Left lobe of liver (tissue), 2 donors: ENCODE measurements at places on chromosomes 12 and 14.

- DNase-seq: no peak
Measured at GRCh38 chr12:46370380-46370734, 2.2 kb downstream of the SLC38A2 start.

DNA sequence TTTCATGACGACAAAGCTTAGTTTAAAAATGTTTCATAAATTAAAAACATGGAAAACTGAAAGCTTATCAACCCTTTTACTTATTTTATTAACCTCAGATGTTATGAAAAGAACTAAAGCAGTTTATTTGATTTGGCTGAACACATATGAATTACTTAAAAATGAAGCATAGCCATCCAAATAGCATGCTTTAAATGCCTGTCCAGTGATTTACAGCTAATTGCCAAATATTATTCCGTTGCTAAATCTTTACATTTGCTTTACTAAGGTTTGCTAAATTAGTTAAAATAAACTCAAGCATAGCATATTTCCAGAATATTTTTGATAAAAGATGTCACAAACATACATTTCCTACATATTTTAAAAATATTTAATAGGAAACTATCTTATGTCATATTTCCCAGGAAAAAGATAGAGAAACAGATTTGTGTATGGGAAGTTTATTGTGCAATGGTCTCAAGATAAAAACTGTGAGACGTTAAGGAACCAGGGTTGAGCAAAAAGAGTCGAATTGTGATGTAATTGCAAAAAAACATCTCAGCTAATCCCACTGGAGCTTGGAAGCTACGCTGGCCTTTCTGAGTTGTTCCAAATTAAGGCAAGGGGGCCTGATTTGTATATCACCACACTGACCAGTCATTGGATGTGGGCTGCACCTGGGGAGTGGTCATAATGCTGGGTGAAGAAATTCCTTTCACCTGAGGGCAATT lies 25.8 kb downstream of the GPR135 start:
- DNase-seq: no peak

DNA sequence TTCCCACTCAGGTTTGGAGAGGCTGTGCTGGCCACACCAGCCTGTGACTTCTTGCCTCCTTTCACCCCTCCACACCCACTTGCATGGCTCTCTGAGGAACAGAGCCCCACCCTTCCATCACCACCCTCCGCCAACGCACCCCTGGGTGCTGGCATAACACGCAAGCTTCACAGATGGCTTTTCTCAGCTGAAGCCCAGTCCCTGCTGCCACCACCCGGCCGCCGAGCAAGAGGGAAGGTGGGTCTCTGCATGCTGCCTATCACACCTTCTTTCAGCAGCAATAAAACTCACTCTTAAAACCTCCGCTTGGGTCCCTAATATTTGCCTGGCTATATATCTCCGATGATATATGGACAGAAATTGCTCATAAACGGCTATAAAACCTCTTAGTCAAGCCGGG lies 41.6 kb downstream of the SMUG1 start:
- DNase-seq: no peak

GRCh38 chr12:65464930-65465329 lies 186.4 kb downstream of the MSRB3 start:
- no peak for DNase-seq

DNA sequence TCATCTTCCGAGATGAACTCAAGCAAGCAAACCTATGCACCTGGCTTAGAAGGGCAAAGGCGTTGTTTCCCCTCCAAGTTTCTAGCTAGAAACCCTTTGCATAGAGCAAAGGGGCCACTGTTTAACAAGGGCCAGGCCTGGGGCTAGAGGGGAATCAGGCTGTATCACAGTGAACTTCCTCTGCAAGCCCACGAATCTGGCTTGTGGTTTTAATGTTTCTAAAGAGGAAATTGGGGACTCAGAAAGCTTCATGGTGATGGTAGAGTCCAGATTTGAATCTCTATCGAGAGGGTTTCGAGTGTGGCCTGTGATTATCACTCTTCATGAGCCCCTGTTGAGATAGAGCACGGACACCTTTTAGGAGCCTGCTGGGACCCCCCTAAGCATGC lies 189.9 kb downstream of the VRK1 start:
- DNase-seq: no peak

DNA sequence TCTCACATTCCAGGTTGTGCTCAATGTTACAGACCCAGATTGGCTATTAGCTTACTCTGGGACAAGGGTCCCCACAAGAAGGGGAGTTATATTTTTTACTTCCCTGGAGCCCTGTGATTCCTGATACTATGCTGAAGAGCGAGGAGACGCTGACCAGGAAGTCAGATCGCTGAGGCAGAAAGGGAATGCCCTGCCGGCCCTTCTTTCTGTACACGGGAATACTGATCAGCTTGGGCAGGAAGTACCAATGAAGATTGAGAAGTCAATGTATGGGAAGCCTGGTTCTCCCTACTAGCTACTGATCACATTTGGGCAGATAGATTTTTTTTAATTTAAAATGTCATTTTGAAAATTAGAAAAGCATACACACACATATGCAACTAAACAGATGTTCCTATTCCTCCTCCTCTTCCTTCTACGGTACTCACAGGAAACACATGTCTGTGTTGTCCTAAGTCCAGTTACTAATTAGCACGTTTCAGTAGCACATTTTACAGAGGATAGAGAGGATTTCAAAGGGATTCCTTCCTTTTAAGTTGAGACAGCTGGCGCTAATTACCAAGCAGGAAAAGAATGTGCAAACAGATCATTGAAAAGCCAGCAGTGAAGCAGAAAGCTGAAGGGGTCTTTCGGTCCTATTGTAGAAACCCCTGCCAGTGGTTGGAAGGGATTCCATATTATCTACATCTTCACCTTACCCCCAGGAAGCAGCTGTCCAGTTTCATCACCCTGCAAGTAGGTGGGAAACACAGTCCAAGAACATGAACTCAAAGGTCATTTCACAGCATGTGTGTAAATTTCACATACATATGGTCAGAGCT lies 292.4 kb downstream of the DUSP6 start:
- DNase-seq: no peak

DNA sequence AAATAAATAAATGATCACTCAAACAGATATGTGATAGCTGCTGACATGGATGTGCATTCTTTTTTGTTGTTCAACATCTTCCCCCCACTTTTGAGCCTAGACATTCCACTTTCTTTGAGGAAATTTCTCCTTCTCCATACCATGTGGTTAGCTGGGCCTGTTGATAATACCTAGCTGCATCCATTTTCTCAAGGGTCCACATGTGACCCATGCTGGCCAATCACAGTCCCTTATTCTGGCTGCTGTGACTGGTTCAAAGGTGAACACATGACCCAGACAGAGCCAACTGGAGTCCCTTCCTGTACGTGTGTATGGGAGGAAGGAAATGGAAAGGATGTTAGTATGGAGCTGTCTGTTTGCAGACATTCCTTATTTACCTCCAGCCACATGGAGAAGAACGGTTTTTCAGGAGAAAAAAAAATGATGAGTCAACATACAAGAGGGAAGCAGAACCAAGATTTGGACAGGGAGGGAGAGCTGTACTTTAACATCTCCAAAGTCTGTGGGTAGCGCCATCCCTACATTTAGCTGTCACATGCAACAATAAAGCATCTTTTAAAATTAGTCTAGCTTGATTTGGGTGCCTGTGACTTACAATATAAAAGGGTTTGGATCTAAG lies 391.7 kb upstream of the TBX3 start:
- no peak for DNase-seq

- DNase-seq: no peak
Measured at GRCh38 chr12:11771895-11772502, 122.5 kb downstream of the ETV6 start.

DNA sequence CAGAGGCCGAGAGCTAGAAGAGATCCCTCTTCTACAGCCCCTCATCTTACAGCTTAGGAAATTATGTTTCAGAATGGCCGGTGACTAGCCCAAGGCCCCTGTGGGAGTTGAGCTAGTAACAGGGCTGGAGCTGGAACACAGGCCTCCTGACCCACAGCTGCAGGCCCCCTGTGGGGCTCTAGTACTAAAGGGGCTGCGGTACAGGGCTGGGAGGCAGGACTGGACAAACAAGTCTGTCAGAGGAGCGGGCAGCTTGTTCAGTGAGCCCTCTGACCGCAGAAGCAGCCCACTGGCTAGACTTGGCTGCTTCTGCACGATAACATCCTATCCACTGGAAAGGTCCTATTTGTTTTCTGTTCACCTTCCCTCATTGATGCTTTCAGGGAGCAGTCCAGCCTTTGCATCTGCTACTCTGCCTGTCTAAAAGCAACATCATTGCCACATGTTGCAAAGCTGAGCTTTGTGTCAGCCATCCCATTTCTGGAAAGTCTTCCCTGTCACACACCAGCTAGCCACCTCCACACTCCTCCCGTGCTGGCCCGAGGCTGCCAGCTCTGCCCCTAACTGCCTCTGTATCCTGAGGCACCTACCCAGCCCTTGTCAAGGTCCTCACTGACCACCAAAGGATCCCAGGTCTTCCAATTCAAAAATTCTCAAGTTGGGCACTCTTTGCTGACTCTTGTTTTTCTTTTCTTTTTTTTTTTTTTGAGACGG lies 10.2 kb downstream of the PSMC1 start:
- DNase-seq: no peak

DNA sequence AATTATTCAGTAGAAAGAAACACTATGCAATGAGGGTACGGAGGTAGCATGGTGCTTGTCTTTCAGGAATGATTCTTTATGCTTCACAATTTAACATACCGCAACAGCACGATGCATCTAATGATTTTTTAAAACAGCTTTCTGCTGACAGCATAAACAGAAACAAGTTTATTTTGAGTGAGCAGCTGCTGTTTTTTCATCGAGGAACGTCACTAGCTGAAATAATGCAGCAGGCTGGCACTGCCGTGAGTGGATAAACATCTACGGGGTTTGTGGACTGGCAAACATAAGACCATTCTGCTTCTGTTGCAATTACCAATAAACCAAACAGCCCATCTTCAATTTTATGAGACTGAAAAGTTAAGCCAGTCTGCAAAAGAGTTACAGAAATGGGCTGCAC lies 871.8 kb downstream of the RPS29 start:
- no peak for DNase-seq

- DNase-seq: no peak
Measured at GRCh38 chr12:114783089-114783618, 99.2 kb upstream of the TBX3 start.

DNA sequence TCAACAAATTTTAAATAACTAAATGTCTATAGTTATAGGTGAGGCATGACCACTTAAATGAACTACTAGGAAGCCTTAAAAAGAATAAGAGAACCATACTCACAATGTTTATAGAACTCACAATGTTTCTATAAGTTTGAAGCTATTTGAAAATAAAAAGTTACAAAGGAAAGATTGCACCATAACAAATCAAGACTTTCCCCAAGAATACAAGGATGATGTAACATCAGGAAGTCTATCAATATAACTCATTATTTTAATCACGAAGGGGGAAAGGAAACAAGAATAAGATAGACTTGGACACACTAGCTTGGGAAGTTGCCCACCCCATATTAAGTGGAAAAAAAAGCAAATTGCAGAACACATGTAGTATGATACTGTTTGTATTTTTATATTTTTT lies 26.9 kb downstream of the TMEM233 start:
- no peak for DNase-seq

DNA sequence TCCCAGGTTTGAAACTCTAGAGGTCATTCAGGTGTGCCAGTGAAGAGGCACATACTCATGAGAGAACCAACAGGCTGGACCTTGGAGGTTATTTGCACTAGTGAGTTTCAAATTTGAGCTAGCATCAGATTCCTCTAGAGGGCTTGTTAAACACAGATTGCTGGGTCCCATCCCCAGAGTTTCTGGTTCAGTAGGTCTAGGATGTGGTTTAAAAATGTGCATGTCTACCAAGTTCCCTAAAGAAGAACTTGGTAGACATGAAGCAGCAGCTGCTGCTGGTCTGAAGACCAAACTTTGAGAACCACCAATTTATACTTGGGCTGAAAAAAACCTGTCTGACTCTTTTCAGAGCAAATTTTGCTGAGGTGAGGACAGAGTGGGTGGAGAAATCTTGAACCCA lies 61.7 kb downstream of the SUSD6 start:
- no peak for DNase-seq

DNA sequence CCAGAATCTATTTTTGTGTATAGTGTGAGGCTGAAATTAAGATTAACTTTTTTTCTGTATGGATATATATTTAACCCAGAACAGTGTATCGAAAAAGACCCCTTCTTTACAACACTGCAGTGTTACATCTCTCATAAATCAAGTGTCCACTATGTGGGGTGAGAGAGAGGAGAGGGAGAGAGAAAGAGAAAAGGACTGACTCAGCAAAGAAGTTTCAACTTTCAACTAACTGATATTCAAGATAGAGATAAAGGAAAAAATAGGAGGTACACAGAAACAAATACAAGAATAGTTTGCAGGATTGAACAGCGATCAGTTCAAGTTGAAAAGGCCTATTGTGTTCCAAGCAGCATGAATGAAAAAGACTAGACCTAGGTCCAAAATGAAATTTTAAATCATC lies 126.7 kb upstream of the NEDD1 start:
- no peak for DNase-seq

DNA sequence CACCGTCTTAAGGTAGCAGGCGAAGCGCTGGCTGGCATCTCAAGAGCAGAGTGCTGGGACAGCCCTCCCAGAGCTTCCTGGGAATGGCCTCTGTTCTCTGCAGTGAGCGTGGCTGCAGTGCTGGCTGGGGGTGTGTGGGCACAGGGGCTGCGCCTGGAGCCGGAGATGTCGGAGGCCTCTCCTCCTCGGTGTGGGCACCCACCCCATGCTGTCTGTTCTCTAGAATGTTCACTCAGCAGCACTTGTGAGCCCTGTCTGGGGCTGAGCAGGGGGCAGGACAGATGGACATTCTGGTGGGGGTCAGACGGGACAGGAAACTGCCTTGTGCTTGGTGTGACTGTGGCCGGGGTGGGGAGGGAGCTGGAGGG lies 15.9 kb downstream of the FBRSL1 start:
- DNase-seq: no peak

DNA sequence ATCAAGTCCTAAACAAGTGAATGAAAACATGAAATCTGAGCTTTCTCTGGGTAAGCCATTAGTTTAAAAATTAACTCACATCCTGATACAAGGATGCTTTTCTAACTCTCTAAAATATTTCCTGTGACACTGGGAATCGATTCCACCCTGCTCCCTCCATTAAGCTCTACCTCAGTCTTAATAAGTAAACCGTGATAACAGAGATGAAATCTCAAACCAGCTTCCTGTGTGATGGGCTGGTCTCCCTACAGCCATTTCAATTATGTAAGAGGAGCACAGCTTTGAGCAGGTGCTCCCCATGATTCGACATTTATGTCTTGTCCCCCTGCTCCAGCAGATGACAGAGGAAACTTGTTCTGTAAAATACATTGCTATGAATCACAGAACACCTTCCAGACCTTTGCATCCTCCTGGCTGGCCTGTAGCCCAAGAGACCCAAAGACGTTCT lies 59.0 kb downstream of the GAS2L3 start:
- no peak for DNase-seq

- no peak for DNase-seq
Measured at GRCh38 chr14:44135972-44136371, 371.1 kb downstream of the FSCB start.

DNA sequence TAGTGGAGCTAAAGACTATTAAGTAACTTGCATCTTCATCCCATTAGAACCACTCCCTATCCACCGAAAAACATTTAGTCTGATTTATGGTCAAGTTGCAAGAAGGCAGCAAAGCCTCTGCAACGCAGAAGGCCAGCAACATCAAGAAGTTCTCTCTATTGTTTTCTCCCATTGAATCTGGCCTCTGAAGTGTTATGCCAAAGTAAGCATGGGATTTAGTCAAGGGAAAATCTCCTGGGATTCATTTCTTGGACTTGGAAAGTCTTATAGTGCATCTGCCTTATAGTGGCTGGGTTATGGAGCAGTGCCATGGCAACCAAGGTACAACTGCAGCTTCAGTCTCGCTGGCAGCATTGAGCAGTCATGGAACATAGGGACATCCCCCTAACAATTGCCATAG lies 87.7 kb upstream of the KRR1 start:
- DNase-seq: no peak
